ENCODE measurements at places on chromosomes 1 and 21. TPM values are rescaled to one million over a fixed set of nuclear protein-coding genes. Genes with fewer than 3 reads are reported as not detected.

The SERPINC1 gene
- 0.12 TPM for total RNA-seq

The RYR2 gene
- total RNA-seq = not detected

The DNASE2B gene
- not detected for total RNA-seq

The CFAP107 gene
- 0.12 TPM for total RNA-seq

The KRTAP19-4 gene
- total RNA-seq = not detected

The F13B gene
- not detected for total RNA-seq

The SYT11 gene
- total RNA-seq = 40.4 TPM

The DISC1 gene
- total RNA-seq = 4.6 TPM

The KCTD3 gene
- 78.0 TPM for total RNA-seq

The OR2L3 gene
- total RNA-seq = 0.12 TPM

The BARHL2 gene
- not detected for total RNA-seq

The CHI3L2 gene
- total RNA-seq = 0.22 TPM

The CRYBG2 gene
- total RNA-seq = not detected

The CFHR1 gene
- 0.25 TPM for total RNA-seq

The OXCT2 gene
- total RNA-seq = 4.5 TPM

The ZSWIM5 gene
- 1.2 TPM for total RNA-seq

The DYRK3 gene
- 62.2 TPM for total RNA-seq

The SLC45A1 gene
- total RNA-seq = 1.5 TPM

The RXFP4 gene
- total RNA-seq = 0.11 TPM

The GJC2 gene
- 9.7 TPM for total RNA-seq

The SV2A gene
- 39.7 TPM for total RNA-seq

The ZFP69 gene
- 2.9 TPM for total RNA-seq

The FAM20B gene
- total RNA-seq = 62.1 TPM

The LRRC7 gene
- total RNA-seq = not detected

The CADM3 gene
- 0.22 TPM for total RNA-seq

The HSD11B1 gene
- 10.6 TPM for total RNA-seq

The PHLDA3 gene
- 98.3 TPM for total RNA-seq

The RTCA gene
- total RNA-seq = 54.5 TPM

The AGMAT gene
- total RNA-seq = 1.8 TPM

The GJB4 gene
- total RNA-seq = not detected

The SUSD4 gene
- total RNA-seq = 0.44 TPM

The PRELP gene
- 1.9 TPM for total RNA-seq

The PODN gene
- 35.1 TPM for total RNA-seq

The KLHDC7A gene
- not detected for total RNA-seq

The NBPF4 gene
- not detected for total RNA-seq

The PRKAA2 gene
- total RNA-seq = 5.1 TPM

The BEND5 gene
- total RNA-seq = not detected

The INAVA gene
- not detected for total RNA-seq

The CD52 gene
- not detected for total RNA-seq
